ENCODE measurements at places on chromosomes 1 and 21. TPM values are rescaled to one million over a fixed set of nuclear protein-coding genes. Genes with fewer than 3 reads are reported as not detected.

LCK gene
- 0.10 TPM for polyA plus RNA-seq

FAM110D gene
- polyA plus RNA-seq = 1.7 TPM

LRRC39 gene
- polyA plus RNA-seq = 89.3 TPM

DNA sequence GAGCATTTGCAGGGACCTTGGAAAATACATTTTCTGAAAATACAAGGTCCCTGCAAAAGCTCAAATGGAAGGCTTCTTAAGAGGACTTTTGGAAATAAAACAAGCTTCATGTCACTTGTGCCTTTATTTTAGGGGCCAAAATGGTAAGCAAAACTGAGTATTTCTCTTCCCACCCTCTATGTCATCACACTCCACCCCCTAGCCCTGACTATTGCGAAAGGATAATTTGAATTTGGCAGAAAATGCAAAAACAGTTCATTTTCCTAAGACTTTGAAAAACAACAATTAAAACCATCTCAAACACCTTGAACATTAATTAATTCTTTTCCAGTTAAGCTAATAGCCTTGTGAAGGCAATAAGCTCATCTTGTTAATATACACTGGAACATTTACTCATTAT is 201.7 kb downstream of the TM2D1 start:
- no peak for DNase-seq

KLHL17 gene
- 3.4 TPM for polyA plus RNA-seq

GRCh38 chr1:117392771-117393170 is 25.5 kb downstream of the MAN1A2 start:
- DNase-seq = no peak

GRCh38 chr1:153168686-153169085 is 18.0 kb upstream of the SPRR2G start:
- DNase-seq = no peak

XCL2 gene
- polyA plus RNA-seq = not detected

GALNT2 gene
- 43.7 TPM for polyA plus RNA-seq

SLC30A10 gene
- polyA plus RNA-seq = not detected

GRCh38 chr1:165296205-165296604 is 60.3 kb downstream of the LMX1A start:
- DNase-seq = no peak

GRCh38 chr1:187236676-187237075 is 407.9 kb downstream of the PLA2G4A start:
- DNase-seq = no peak

- no peak for DNase-seq
Observed at GRCh38 chr1:181032535-181032934, 1.2 kb upstream of the MR1 start.

GRCh38 chr1:10252508-10252907 is 42.1 kb downstream of the KIF1B start:
- DNase-seq = no peak

B3GALT6 gene
- polyA plus RNA-seq = 15.6 TPM

SPATA6 gene
- polyA plus RNA-seq = 0.72 TPM

WNT3A gene
- polyA plus RNA-seq = not detected

OPRD1 gene
- 0.03 TPM for polyA plus RNA-seq

GRCh38 chr1:24605534-24606295 is 37.4 kb upstream of the SRRM1 start:
- DNase-seq = no peak

PODN gene
- polyA plus RNA-seq = 4.7 TPM

DNA sequence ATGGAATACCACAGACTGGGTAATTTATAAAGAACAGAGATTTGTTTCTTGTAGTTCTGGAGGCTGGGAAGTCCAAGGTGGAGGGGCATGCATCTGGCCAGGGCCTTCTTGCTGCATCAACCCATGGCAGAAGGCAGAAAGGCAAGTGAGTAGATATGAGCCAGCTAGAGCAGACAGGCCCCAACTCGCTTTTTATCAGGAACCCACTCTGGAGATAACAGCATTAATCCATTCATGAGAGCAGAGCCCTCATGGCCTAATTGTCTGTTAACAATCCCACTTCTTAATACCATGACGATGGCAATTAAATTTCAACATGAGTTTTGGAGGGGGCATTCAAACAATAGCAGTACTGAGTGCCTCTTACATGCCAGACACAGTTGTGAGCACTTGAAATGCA is 87.2 kb upstream of the SOX13 start:
- DNase-seq = no peak

DNA sequence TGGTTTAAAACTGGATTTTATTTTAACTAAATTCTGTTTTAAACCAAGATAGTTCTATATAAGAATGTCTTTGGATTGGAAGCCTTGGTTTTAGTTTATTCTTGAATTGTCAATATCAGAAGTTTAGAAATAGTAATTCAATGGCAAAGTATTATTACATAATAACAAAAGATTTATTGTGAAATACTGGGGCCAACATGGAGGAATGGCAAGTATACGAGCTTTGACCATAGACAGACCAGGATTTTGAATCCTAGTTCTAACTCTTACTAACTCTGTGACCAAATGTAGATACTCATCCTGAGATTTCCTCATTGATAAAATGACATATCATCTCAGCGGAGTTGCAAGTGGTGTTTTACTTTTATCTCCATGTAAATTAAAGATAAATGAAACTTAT is 63.3 kb downstream of the CAMSAP2 start:
- DNase-seq = no peak

SH2D1B gene
- polyA plus RNA-seq = 0.34 TPM

DNA sequence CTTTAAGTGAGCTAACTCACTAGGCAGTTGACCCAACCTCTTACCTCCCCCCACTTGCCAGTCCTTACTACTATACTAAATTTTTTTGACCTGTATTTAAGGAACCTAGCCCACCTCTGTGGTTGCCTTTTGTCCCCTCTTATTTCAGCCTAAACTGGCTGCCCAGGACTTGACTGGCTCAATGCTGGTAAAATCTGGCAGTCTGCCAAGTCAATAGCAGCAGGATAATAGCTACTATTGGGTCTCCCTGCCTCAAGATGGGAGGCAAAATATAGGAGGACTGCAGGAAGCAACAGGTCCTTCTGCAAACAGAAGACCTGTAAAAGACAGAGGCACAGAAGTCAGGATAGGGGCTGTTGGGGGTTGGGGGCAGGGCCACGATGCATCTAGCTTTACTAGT is 144.2 kb upstream of the POGK start:
- no peak for DNase-seq

- DNase-seq = no peak
Observed at GRCh38 chr1:100009458-100009857, 39.7 kb downstream of the SLC35A3 start.

LCE2A gene
- not detected for polyA plus RNA-seq

DNA sequence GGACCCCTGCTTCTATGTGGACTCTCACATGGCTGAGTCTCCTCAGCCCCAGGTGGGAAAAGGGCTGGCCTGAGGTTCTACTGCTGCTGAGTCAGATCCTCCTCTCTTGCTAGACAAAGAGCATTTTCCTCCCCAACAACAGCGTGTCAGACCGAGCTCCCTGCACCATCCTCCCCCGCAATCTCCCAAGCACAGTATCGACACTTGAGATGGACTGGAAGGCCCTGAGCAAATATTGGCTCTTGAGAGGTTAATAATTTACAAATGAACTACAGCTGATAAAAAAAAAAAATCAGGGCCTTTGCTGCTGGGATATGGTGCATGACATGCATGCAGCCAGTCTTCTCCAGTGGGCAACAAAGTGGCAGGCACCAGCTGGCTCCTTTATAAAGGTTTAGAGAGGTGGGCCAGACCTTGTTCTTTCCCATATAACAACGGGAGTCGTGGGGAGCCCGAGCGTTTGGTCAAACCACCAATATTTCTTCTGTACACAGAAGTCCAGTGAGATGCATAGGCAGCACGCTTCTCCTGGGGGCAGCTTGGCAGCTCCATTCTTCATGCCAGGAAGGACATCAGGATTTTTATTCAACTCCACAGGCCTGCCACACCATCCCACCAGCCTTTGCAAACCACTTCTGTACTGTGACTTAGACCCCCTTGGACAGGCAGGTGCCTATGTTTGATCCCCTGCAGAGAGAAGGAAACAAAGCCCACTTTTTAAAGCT is 55.4 kb upstream of the CAMK1G start:
- no peak for DNase-seq

- no peak for DNase-seq
Observed at GRCh38 chr1:166785987-166786386, 53.3 kb upstream of the POGK start.

DNA sequence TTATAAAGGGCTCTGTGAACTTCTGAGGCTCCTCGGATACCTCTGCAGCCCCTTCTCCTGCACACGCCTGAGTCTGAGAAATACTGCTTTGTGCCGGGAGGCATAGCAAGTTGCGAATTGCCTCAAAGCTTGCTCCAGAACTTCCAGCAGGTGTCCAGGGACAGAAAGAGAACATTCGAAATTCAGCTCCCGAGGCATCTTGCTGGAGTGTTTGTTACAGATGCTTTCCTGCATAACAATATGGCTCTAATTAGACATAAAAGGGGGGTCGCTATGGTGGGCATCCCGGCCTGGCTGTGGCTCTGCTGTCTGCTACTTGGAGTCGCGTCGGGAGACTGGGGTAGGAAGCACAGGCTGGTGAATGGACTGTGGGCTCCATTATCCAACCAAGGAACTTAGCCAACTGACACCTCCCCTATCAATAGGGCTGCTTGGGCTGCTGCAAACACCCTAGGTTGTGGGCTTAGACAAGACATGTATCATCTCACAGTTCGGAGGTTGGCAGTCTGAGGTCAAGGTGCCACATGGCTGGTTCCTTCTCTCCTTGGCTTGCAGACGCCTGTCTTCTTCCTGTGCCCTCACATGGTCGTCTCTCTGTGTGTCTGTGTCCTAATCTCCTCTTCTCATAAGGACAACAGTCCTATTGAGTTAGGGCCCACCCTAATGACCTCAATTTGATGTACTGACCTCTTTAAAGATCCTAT is 607.0 kb downstream of the NPHP4 start:
- DNase-seq = no peak

GMEB1 gene
- 12.3 TPM for polyA plus RNA-seq

- no peak for DNase-seq
Observed at GRCh38 chr21:7917729-7918128, 2603.7 kb upstream of the TPTE start.

CFAP74 gene
- polyA plus RNA-seq = 0.05 TPM

DNA sequence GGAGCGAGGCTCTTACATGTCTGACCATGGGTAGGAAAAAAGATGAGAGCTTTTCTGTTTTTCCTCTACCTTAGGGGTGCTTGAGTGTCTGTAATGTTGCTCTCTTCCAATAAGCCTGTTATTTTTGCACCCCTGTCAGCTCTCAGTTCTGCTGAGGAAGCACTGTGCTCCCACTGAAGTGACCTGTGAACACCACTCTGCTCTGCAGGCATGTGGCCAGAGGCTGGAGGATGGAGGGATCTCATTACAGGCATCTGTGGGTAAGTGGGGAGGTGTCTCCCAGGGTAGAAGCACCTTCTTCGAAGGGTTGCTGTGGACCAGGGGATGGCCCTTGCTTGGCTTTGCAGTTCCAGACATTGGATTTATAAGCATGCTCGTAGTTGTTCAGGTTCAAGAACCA is 56.8 kb upstream of the RBM15 start:
- no peak for DNase-seq

LIN28A gene
- polyA plus RNA-seq = not detected

DNA sequence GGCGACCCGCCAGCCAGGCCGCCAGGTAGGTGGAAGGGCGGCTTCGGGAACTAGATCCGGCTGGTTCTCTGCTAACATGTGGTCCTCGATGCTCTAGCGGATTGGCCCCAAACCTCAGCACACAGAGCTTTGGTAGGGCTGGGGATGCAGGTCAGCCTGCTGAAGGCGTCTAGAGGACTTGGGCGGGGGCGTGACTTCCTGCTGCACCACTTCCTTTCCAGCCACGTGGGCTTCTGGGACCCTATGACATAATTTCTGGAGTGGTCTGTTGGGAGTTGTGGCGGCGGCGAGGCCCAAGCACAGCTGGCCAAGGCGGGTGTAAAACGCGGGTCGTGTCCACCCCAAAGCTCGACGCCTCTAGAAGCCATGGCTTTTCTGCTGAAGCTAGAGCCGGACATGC is 124.5 kb downstream of the ATF6 start:
- no peak for DNase-seq

CHIT1 gene
- polyA plus RNA-seq = 0.04 TPM

Data from psoas muscle (tissue), 8 donors.